ENCODE measurements at places on chromosomes 7 and 10.

DNA sequence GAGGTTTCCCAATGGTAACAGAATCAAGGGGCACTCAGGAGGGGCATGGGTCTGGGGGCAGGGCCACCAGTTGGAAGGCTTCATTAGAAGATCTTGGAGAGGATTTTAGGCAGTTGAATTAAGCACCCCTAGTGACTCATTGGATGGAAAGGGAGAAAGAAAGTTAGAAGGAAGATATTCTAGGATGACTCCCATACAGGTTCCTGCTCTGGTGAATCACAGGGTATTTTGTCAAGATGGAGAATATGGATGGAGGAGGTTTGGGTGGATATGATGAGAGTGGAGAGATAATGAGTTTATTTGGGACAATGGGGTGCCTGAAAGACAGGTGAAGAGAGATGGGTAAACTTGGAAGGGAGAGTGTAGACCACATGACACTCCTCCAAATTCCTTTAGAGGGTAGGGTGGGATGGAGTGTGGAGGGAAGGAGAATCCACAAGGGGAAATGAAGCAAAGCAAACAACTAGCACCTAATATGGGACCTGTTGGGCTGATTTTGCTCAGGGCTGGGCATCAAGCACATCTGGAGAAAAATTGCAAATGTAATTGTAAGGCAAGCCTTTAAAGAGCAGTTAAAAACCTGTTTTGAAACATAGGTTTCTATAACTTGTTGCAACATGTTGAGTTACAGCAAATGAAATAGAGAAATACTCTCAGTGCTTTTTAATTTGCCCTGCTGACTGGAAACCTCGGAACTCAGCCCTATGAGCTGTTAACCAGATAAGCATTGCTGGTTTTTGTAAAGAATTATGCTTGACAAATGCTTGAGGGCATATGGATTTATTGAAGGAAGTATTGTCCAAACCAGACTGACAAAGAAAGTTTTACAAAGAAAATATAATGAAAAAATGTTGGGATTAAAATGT is 2.9 kb upstream of the ENTPD7 start:
- DNase-seq: no peak

- no peak for DNase-seq
Measured at GRCh38 chr10:96044736-96045135, 1.4 kb downstream of the CCNJ start.

DNA sequence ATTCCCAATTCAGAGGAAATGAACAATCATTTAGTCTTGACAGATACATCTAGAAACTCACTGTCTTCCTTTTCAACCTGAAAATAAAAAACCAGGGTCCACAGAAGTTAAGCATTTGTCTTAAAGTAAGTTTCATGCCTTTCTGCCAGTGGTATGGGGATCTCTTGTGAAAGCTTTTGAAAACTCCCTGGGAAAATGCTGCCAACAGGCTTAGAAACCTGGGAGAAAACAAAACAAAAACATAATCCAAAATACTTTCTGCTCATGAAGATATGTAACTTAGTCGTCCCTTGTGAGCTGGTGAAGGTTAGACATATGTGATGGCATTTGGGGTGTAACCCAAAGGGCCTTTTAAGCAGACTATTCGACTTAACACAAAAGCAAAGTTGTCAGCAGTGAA is 66.4 kb upstream of the ZNF438 start:
- DNase-seq: no peak

GRCh38 chr7:50793120-50793946 is 10.6 kb upstream of the GRB10 start:
- DNase-seq: peak; percentile 30

DNA sequence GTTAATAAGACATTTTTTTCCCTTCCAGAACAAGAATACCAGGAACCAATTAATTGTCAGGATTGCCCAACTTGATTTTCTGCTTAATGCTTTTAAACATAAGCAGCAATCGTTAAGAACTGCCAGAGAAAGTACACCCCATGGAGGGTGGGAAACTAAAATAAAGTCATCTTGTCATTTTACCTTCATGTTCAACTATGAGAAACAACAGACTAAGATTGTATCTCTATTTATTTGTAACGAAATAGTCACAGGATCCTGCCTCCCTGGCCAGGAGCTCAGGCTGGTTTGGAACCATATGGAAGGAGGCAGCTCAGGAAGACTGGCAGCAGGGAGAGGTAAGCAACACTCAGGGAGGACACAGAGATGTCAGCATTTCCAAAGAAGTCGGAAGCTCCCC is 129.6 kb downstream of the TNS3 start:
- DNase-seq: no peak

DNA sequence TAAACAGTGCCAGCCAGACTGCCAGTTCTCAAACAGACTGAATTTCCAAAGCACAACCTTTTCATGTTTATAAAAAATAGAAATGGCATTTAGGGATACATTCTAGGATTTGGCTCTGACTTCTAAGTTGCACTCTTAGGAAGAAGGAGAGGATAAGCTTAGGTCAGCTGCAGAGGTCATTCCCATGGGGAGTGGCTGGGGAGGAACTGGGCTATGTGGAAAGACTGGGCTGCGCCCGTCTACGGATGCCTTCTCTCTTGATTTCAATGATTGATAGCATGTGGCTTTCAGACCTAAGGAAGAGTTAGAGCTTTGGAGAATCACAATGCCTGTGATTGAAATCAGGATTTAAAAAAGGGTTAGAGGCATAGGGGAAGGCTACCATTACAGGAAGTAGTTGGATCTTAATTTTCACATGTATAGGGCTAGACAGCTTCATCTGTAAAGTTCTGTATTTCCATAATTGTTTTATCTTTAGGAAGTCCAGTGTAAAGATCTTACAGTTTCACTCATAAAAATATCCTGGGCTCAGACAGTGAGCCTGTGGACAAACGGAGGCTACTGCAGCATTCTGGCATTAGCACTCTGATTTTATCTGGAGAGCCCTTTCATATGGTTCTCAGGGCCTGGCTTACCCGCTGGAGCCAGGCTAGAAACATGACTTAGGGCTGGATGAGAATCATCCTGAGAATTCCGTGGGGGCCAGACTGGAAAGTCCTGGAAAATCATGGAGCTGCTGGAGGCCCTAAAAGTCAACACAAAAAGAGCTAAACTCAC is 29.5 kb downstream of the NUDT5 start:
- no peak for DNase-seq

DNA sequence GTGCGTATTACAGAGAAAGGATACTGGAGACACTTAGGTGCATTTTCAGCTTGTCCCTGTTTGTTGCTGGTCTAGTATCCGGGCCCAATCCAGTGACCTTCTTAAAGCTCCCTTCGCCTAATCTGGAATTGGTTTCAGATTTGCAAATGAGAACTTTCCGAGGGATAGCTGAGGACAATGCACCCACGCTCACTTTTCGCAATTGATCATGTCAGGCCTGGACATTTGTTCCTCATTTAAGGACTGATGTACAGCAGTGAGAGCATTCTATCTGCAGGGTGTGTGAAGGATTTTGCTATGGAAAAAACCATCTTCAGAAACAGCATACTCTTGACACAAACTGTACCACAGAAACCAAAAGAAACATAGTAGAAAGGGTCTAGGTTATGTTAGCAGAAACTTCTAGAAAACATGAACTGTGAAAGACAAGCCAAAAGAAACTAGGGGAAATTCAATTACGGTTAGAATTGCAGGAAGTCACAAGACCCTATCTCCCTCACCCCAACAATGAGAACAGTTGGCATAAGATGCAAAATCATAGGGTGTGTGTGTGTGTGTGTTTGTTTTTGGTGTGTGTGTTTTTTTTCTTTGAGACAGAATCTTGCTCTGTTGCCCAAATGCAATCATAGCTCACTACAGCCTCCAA is 331.1 kb downstream of the CALN1 start:
- no peak for DNase-seq

DNA sequence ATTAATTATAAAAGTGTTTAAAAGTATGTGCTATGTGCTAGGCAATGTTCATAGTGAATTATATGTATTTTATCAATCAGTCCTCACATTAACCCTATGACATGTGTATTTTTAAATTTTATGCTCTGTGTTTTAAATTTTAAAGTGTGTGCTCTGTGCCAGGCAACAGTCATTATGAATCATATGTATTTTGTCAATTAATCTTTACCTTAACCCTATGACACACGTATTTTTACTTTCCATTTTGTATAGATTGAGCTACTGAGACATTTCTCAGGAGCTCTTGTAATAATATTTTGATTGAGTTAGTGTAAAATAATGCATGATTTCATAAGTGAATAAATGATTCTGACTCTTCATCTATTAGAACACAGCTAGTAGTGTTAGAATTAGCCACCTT is 117.8 kb downstream of the THSD7A start:
- DNase-seq: no peak

DNA sequence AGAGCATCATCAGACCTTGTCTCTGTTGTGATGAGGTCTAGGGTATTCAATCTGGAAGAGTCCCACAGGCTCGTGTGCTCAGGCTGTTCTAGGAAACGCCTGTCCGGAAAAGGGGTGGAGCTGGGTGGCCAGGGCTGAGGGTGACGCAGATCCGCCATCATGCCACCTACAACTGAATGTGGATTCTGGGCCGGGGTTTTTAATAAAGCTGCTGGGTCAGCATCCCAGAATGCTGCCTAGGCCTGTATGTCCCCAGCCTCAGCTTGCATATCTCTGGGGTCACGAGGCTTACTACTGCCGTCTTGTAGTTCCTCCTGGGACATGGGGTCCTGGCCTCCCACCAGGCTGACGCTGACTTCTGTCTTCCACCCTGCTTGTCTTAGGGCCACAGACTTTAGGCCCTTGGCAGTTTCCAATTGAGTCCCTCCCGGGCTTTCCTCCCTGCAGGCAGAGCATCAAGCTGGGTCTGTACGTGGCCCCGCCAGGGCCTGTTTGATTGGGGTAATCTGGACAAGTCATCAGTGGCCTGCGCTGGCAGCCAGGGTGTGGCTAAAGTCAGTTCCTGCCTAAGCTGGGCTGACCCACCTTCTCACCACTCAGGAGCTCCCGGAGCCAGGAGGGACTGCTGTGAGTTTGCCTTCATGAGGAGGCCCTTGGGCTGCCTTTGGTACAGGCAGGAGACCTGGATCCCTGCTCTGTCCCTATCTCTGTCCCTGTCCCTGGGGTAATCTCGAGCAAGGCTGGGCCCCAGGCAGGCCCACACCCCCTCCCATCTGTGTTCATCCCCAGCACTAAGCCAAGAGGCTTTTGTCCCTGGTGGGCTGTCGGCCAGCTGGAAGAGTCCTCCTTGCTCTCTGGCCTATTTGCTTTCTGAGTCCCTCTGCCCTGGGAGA is 79.9 kb downstream of the ZMIZ1 start:
- DNase-seq: no peak

GRCh38 chr7:115864082-115864481 is 166.5 kb downstream of the TFEC start:
- no peak for DNase-seq

GRCh38 chr7:147103224-147103623 is 986.6 kb downstream of the CNTNAP2 start:
- no peak for DNase-seq

DNA sequence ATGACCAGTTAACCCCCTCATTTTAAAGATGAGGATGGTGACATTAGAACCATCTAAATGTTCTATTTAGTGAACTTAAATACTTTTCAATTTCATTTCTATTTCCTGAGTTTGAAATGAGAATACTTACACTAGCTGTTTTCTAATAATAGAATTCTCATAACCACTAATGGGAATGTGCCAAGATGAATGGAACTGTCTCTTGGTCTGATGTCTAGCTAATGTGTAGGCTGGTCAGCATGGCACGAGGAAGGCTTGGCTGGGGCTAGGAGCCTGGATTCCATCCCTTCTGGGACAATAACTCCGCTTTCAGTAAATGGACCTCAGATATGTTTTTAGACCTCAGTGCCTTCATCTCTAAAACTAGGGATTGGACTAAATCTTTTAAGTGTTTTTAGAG is 185.8 kb upstream of the NRP1 start:
- DNase-seq: no peak

GRCh38 chr7:24896031-24896501 is 83.9 kb downstream of the OSBPL3 start:
- DNase-seq: no peak

DNA sequence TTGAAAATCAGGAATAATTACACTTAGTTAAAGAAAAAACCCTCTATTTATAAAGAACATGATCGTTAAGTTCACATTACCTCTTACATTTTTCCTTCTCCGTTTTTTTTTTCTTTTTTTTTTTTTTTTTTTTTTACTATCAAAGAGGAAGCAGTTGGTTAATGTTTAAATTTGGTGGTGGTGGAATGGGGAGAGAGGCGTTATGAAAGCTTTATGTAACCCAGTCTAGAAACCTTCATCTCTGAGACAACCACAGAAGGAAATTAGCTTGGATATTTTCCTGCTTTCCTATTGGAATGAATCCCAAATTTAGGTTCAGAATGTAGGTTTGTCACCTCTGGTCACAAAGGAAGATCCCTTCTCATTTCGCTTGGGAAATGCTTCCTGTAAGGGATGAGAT is 31.5 kb upstream of the LHFPL3 start:
- no peak for DNase-seq

GRCh38 chr10:98167191-98167590 is 32.7 kb downstream of the R3HCC1L start:
- DNase-seq: no peak

- DNase-seq: no peak
Measured at GRCh38 chr7:37220664-37221063, 228.0 kb downstream of the ELMO1 start.

GRCh38 chr10:73119952-73120351 is 9.7 kb downstream of the NUDT13 start:
- no peak for DNase-seq

DNA sequence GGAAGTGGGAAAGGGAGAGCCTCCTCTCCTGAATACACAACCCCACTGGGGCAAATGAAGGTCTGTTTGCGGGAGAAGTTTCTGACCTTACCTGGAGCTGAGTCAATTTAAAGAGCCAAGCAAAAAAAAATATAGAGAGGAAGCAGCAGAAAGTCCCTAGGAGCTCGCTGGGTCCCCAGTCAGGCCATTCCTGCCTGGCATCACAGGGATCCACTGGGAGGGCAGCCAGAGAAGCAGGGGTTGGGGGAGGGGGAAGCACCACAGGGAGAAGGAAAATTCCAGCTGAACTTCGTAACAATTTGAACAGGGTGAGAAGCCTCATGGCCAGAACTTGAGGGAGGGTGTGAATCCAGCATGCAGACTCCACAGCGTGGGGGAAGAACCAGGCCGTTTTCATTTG is 298.7 kb downstream of the LRRTM3 start:
- DNase-seq: no peak

- no peak for DNase-seq
Measured at GRCh38 chr7:45564886-45565455, 9.2 kb upstream of the ADCY1 start.
